GM12891 (cell line): ENCODE measurements at places on chromosomes 11 and 22.

GRCh38 chr11:15576769-15577168 is 462.0 kb downstream of the INSC start:
- no peak for DNase-seq

GRCh38 chr11:34176751-34177209 is 71.4 kb downstream of the NAT10 start:
- DNase-seq = no peak

DNA sequence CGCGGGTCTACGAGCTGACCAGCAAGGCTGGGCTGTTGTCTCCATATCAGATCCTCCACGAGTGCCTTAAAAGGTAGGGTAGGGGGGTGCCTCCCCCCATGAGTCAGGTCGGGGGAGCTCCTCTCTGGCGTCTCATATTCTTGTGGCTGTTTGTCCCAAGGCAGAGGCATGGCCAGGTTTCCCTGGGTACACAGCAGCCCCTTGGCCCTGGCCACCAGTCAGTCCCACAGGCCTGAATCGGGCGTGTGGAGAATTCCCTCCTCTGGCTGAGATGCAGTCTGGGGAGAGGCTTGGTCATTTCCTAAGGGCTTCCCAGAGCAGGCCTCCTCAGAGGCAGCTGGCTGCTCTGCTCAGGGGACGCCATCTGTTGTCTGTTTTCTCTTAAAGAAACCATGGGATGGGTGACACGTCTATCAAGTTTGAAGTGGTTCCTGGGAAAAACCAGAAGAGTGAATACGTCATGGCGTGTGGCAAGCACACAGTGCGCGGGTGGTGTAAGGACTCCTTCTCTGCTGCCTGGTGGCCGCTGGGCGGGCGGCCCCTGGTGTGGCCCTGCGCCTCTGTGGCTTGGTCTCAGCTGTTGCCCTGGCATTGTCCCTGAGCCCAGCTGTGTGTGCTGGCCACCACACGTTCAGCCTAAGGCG is 9.6 kb upstream of the RANBP1 start:
- no peak for DNase-seq

DNA sequence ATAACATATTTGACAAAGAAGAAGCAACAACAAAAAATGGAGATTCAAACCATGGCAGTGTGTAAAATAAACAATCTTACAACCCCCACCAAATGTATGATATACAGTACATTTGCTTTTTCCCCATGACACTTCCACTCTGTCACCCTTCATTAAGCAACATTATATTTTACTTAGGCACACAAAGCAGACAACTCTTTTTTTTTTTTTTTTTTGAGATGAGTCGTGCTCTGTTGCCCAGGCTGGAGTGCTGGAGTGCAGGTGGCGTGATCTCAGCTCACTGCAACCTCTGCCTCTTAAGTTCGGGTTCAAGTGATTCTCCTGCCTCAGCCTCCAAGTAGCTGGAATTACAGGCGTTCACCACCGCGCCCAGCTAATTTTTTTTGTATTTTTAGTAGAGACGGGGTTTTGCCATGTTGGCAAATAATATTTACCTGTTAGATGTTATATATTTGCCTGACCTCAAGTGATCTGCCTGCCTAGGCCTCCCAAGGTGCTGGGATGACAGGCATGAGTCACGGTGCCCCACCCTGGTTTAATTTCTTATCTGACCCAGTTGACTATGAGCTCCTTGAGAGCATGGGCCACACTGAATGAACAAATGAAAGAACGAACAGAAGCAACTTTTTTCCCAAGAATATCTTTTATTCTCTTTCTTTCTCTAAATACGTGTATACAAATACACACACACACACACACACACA is 5.5 kb upstream of the PCF11 start:
- DNase-seq = no peak

DNA sequence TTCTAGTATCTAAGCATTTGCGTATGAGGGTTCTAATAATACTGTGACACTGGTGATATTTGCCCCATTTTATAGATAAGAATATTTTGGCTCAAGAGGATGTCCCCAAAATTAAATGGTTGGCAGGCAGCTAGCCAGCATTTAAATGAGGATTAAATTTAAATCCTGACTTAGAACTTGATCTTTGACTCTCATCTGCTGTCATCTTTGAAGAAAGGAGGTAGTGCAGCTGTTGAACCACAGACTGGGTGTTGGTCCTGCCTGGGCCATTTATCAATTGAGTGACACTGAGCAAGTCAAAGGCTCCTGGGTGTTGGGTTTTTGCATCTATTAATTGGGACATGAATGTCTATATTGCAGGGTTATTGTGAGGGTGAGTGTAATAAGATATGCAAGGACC is 112.3 kb downstream of the INSC start:
- no peak for DNase-seq

- no peak for DNase-seq
Measured at GRCh38 chr22:46240907-46241306, 9.2 kb downstream of the CDPF1 start.

DNA sequence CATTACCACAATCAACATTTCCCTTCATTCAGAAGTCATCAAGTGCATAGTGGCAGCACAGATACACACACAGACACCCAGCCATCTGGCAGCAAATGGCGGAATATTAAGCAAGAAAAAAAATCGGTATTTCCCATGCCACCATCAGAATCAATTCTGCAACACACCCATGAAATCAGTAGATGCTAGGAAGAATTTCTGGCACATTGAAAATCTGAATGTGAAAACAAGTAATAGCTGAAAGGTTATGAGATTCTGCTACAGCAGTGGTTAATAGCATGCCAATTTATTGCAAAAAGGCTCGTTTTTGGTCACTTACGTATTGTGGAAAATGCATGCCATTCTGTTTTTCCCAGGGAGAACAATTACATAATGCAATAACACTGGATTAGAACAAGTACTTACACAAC is 91.1 kb downstream of the PICALM start:
- no peak for DNase-seq

DNA sequence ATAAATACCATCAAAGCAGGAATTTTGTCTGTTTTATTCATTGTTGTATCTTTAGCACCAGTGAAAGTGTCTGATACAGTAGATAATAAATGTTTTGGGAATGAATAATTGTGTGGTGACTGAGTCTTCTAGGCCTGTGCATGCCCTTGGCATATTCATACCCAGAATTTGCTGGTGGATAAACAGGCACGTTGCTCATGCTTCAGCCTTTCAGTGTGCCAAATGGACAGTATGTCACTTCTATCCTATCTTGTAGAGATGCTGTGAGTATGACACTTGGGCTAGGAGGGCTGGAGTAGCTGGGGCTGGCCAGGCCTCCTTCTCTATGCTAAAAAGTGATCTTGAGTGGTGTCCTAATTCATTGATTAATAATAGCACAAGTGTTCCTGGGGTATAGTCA is 287.3 kb upstream of the DDI1 start:
- no peak for DNase-seq

- no peak for DNase-seq
Measured at GRCh38 chr11:512761-513595, 5.9 kb upstream of the RNH1 start.

GRCh38 chr22:28075358-28075981 is 156.4 kb upstream of the PITPNB start:
- DNase-seq = no peak

DNA sequence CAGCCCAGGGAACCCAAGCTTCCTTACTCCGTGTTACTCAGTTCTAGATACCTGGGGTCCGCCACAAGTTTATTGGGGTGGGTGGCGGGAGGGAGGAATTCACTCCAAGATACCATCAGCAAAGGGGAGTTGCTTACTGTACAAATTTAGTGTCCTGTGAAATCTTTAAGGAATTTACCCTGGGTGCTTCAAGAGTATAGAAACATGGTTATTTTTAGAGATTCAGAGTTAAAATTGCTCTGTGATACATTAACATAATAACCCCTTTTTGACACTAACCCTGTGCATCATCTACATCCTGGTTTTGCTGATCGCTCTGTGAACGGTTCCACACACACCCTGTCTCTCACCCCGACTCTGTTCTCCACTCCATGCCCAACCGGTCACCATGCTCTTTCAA is 18.9 kb upstream of the LYVE1 start:
- DNase-seq = no peak

GRCh38 chr11:67373648-67374570 is 511 bp upstream of the CLCF1 start:
- DNase-seq = no peak

DNA sequence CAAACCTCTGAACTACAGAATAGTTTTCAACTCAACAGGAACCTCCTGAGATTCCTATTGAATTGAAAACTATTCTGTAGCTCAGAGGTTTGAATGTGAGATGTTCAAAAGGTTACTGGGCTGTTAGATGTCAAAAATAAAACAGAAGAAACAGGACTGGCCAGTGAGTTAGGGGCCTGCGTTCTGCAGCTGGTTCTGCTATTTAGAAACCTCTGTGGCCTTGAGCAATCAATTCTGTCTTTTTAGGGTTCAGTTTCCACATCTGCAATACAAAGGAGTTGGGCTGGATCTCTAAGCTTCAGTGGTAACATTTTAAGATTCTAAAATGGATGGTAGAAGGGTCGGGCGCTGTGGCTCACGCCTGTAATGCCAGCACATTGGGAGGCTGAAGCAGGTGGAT is 55.8 kb downstream of the CLMP start:
- DNase-seq = no peak

- no peak for DNase-seq
Measured at GRCh38 chr11:124190298-124191139, 7.4 kb downstream of the OR10D3 start.

GRCh38 chr11:82863209-82863608 is 37.0 kb downstream of the PRCP start:
- DNase-seq = no peak

DNA sequence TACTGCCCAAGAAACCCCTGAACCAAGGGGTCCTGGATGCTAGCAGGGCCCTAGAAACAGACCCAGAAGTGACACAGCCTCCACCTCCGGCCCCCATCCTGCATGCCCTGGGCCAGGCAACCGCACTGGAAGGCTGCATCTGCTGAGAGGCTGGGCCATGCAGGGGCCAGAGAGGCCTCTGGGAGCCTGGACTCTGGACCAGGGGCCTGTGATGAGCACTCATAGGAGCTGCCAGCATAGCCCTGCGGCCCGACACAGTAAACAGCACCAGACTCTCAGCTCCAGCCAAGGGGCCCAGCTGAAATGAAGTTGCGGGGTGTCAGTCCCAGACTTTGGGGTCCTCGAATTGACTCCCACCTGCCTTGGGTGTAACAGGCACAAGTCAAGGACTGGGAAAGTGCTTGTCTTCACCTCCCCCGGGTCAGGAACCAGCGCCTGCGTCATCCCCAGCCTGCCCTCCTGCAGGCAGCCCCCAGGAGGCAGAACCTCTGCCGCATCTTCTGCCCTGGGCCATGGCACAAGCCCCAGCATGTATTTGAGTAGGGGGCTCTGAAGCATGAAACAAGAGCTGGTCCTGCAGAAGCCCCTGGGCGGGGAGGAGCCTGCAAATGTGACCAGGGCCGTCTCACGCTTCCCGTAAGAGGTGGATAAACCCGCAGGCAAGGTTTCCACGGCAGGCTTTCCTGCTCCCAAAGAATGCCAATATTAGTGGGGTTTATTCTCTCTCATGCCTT is 25.2 kb upstream of the CCND1 start:
- DNase-seq = no peak

DNA sequence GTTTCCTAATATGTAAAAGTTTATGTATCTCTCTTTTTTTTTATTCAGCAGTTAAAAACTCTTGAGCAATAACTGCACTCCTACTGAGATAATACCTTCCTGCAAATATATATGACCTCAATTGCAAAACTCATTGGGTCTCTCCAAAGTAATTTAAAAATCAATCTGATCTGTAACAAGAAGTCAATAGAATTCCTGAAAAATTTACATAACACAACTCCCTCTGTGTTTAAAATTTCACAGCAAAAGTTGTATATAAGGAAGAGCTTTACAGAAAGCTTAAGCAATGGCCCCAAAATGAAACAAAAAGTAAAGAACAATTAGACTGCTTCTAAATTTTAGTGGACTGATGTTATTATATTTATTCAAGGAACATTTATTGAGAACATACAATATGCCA is 313.4 kb downstream of the DLG2 start:
- no peak for DNase-seq

DNA sequence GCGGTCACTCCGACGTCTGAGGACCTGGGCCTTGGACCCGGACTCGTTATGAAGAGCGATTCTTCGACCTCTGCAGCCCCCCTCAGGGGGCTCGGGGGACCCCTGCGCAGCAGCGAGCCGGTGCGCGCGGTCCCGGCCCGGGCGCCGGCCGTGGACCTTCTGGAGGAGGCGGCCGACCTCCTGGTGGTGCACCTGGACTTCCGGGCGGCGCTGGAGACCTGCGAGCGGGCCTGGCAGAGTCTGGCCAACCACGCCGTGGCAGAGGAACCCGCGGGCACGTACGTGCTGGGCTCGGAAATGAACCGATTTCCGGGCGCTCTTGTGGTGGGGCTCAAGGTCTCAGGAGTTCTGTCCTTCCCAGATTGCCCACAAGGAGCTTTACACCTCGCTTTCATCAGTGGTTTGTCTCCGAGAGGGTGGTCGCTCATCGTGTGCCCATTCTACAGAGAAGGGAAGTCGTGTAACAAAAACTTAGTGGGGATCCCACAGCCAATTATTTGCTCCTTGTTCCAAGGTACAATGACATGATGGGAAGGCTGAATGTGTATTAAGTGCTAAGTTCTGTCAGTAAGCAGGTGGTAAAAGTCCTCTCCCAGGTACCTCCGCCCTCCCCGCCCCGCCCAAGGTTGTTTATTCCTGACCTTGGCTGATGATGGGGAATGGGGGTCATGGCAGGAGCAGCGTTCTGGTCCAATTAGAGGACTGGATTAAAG is 695 bp downstream of the PEX26 start:
- no peak for DNase-seq

GRCh38 chr11:8008212-8008611 is 21.1 kb downstream of the EIF3F start:
- DNase-seq = no peak

GRCh38 chr22:27323661-27324060 is 477.9 kb downstream of the MN1 start:
- DNase-seq = no peak
